T follicular helper cell (primary cell): ENCODE measurements at places on chromosomes 5 and 9.

DNA sequence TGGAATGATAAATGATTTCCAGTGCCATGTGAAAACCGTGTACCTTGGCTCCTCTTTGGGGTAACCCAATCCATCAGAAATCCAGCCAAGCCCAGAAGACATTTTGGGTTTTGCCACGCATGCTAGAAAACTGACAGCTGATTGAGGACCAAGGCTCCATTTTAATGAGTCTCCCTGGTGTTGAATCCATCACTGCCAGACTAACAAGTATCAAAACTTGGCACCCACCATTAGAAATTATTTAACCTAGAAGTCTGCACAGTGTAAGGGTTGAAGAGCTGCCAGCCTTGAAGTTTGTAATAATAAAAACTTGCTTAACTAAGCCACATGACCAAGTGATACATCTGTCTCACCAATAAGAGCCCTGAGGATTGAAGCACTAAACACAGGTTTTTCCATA is 369.9 kb downstream of the DNAH5 start:
- DNase-seq, result no peak

- DNase-seq, result no peak
These were observed 12.4 kb downstream of the KCNV2 start for GRCh38 chr9:2729721-2730120.

DNA sequence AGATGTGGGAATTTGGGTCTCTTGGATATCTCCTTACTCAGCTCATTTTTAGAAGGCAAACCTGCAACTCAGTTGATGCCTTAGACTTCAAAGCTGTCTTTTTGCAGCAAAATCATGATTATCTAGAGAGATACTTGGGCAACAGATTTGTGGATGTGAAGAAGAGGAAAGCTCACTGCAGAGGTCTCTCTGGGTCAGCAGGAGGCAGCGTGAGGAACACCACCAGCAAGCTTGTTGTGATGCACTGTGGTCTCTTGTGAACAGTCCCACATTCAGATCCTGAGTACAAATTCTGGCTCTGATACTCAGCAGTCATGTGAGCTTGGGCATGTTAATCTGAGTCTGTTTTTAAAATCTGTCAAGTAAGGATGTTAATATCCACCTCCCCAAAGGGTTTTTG is 26.3 kb upstream of the DMRT3 start:
- no peak for DNase-seq

DNA sequence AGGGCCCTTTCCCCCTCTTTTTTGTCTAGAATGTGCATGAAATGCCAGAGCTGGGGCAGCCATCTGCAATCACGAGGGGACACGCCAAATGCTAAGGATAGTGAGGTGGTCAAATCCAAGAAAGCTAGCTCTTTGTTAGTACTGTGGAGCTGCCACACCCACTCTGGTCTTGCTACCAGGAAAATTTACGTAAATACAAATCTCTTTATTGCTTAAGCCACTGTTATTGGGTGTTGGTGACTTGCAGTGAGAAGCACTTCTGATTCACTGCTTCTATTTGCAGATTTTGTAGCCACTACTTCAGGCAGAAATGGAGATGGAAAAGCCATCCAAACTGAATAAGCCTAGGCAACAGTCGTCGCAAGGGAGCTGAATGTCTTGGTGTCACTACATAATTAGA is 25.6 kb upstream of the SUSD1 start:
- DNase-seq, result no peak

GRCh38 chr9:129351642-129352145 is 173.6 kb upstream of the IER5L start:
- DNase-seq, result no peak

GRCh38 chr5:99179206-99179605 is 250.4 kb upstream of the CHD1 start:
- DNase-seq, result no peak

DNA sequence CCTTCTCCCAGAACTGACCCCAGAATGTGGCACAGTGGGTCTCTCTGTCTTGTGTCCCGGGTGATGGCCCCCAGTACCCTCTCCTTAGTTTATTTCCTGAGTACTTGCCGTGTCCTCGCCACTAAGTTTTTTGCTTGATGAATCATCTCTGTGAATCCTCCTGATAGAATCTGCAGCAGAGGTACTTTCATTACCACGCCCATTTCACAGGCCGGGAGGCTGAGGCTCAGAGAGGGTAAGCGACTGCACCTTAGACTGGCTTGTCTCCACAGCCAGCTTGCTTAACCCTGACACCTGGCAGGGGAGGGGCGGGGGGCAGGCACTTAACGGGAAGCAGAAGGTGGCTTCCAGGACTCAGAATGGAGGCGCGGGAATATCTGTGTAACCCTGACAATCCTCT is 7.9 kb upstream of the IER5L start:
- no peak for DNase-seq

GRCh38 chr9:132881826-132882225 is 3.1 kb downstream of the SPACA9 start:
- no peak for DNase-seq

DNA sequence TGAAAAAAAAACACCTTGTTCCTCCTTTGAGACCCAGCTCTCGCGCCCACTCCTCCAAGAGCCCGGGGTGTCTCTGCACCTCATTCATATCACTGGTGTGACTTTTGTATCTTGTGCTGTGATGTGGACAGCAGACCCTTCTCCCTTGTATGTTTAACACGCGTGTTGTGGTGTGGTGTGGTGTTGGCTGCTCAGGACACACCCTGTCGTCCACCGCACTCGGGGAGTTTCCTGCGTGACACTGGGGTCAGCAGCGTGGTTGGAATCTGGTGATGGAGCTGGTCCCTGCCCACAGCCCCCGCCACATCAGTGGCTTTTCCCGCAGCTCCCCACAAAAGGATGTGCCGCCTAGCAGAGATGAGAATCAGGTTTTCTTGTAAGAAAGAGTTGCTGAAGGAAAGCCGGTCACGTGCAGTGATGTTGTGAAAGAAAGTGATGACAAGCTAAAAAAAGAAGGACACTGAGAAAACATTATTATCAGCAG is 61.5 kb downstream of the TENT4A start:
- DNase-seq, result no peak

GRCh38 chr9:92718086-92719001 is 46.3 kb downstream of the BICD2 start:
- no peak for DNase-seq

DNA sequence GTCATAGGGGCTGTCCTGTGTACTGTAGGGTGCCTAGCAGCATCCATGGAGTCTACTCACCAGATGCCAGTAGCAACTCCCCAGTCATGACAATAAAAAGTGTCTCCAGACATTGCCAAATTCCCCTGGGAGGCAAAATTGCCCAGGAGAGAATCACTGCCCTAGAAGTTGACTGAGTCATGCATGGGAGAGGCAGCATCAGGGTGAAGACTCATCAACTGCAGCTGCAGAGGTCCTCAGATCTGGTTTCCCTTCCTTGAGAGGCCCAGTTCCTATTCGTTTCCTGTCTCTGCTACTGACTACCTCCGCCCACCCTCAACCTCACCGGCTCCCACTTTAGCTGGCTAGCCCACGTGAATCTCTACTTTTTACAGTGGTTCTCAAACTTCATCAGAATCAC is 88.6 kb upstream of the AGXT2 start:
- no peak for DNase-seq

DNA sequence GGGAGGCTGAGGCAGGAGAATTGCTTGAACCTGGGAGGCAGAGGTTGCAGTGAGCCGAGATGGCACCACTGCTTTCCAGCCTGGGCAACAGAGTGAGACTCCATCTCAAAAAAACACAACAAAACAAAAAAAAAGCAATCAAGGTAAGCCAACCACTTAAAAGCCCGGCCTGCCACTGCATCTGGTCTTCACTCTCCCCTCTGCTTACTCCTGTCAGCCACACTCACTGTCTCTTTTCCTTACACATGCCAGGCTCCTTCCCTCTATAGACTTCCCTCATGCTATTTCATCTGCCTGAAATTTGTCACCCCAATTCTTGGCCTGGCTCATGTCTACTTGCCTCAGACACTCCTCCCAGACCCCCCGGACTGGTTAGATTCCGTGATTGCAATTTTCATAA is 17.6 kb upstream of the LIFR start:
- DNase-seq, result no peak

GRCh38 chr9:21656776-21657674 is 145.4 kb upstream of the MTAP start:
- DNase-seq, result no peak

DNA sequence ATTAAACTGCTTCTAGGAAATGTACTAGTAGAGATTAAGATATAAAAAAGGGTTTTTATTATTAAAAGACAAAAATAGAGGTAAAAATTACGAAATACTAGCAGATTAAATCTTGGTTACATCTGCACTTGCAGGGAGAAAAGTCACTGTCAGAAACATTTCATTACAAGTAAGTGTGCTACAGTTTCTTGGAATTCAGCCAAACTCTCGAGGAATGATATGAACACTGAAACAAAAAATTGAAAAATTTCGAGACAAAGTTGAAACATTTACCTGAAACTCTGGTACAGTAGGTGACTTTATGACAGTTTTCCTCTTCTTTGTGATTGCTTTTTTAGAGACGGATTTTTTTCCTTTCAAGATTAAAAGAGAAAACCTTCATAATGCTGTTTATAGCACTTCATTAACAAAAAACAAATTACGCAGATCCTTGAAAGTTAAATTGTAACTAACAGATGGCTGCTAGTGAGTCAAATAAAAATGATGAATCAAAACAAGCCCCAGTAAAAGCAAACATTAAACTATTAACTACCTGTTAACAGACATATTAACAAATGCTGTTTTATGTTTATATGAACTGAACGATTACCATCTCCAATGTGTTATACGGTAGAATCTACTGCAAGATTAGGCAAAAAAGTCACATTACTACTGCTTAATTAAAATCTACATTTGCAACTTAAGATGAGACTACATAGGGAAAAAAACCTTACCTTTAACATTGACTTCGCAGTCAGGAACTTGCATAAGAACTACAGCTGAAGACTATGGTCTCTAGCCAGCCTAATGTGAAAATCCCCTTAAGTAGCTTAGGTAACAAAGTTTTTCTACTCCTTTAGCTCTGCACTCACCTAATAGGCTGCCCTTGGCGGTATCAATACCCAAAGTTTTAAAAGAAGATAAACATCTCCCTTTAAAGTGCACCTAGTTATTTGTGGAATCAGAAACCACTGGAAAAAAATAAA is 61.4 kb downstream of the RANBP6 start:
- no peak for DNase-seq

DNA sequence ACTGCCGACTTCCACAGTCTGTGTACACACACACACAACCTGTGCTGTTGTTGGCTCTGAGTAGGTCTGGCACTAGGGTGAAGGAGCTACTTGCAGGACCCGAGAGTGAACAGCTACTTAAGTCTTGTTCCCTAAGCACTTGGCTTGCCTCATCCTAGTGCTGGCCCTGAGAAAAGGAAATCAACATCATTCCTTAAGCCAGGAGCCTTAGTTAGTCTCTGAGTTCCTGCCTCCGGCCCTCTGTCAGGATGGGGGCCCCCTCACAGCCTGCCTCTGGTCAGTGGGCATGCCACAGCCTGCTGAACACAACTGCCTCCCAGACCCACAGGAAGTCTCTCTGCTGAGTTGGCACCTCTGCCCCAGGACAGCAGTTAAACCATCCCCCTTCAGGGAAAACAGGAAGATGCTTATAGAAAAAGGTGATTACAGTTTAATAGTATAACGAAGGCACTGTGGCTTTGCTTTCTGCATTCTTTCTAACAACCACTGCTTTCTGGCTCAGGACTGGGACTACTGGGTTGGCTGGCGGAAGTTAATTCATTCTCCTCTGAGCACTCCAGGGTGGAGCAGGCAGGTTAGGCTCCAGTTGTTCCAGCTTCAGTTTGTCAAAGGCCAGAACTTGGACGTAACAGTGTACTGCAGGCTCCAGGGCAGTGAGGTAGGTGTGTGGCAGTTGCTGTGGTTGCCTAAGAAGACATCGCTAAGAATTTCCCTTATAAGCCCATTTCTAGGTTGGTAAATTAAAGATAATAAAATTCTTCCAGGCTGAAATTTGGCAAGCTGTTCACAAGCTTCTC is 2.8 kb downstream of the MAMDC2 start:
- no peak for DNase-seq

DNA sequence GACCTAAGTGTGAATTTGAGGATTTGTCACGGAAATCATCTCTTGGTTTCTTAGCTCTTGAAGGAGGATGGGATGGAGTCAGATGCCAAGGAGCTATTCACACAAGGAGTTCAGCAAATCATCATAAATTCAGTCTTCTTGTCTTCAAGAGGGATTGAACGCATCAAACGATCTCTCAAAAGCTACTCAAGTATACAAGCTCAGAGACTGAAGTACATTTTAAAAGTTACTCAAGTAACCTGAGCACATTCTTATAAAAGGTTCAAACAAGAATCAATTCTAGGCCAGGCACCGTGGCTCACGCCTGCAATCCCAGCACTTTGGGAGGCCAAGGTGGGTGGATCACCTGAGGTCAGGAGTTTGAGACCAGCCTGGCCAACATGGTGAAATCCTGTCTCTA is 21.1 kb upstream of the GOLPH3 start:
- DNase-seq, result no peak

DNA sequence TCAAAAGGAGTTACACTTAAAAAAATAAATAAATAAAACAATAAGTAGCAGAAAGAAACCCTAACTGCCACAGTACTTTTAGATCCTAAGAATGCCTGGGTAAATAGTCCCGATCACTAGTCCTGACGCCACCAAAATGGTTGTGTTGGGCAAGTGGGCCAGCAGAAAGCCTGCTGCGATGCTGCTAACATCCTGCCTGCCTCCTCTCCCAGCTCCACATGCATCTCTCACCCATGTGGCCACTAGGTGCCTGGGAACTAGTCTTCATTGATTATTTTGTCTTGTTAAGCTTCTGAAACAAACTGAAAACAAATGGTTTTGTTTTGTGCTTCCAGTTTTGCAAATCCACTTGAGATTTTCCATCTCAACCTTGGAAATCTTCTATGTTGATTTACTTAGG is 54.4 kb upstream of the TRAF1 start:
- DNase-seq, result no peak

DNA sequence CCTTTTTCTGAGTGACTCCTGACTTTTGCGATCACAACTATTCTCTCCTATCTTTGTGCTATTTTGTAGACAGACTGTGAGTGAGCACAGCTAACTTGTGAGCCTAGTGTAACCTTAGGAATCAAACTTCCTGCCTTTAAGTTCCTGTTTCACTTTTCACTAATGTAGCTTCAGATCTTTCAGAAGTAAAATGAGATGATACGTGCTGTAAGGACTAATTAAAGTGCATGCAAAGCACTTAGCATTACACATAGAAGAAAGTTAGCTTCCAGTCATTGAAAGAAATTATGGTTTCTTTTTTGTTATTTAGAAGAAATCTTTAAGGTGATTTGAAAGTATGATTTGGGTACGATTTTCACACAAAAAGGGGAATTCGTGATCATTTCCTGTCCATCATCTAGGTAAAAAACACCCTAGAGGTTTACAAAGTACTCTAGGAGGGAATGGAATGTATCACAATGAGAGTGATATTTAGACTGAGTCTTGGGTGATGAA is 122.7 kb downstream of the ST8SIA4 start:
- no peak for DNase-seq

DNA sequence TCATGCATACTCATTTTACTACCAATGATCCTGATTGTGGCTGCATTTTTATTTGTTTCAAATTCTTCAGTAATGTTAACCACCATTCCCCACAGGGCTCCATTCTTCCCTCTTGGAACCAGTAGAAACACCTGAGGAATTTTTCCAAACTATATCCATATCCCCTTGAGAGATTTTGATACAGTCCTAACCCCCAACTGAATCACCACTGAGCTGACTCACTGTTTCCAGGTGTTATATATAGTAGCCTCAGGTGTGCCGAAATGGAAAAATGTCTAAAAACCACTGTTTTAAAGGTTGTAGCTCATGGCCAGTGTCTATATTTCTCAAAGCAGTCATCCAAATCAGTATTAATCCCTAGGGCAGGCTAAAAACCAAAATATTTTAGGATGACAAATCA is 85.2 kb downstream of the MRPS27 start:
- no peak for DNase-seq

- peak; percentile 16 for DNase-seq
These were observed 629 bp downstream of the CCNH start for GRCh38 chr5:87411973-87412629.
